ENCODE measurements at places on chromosomes 13 and 19. TPM values are rescaled to one million over a fixed set of nuclear protein-coding genes. Genes with fewer than 3 reads are reported as not detected.

Gene CEBPA
- 75.1 TPM for total RNA-seq

DNA sequence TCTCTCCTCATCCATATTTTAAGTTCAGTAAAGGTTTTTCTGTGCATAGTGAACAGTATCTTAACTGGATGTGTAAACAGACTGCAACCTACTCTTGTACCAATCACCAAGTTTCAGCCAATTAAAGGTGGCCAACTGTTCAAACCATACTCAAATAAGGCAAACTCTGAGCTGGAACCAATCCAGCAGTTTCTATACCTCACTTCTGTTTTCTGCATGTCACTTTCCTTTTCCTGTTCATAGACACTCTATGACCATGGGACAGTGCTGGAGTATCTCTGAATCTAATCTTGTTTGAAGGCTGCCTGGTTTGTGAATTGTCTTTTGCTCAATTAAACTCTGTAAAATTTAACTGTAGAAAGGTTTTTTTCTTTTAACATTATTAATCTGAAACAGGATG lies 470.3 kb upstream of the SLITRK6 start:
- no peak overlapping the region for H3K4me3 ChIP-seq
- DNase-seq = no peak
- no peaks in the 10 kb centered on the region for H3K27me3 ChIP-seq
- no peaks in the 10 kb centered on the region for H3K4me1 ChIP-seq
- H3K27ac ChIP-seq = no peak overlapping the region

- H3K27ac ChIP-seq = peak overlapping the region; percentile 80
- H3K4me3 ChIP-seq = peak overlapping the region; percentile 54
- DNase-seq = peak; percentile 64
- peaks cover 12% of the 10 kb centered on the region for H3K4me1 ChIP-seq
- H3K27me3 ChIP-seq = peaks cover 13% of the 10 kb centered on the region
- no peaks in the 10 kb centered on the region for H3K36me3 ChIP-seq
Observed at GRCh38 chr19:15463861-15464371, 428 bp downstream of the RASAL3 start.

- H3K27me3 ChIP-seq = peaks cover 41% of the 10 kb centered on the region
- no peak overlapping the region for H3K27ac ChIP-seq
- no peak overlapping the region for H3K4me3 ChIP-seq
Observed at GRCh38 chr13:112328936-112329335, 47.2 kb upstream of the SPACA7 start.

Gene SYDE1
- total RNA-seq = 20.8 TPM

GRCh38 chr13:111903143-111903542 lies 163.8 kb upstream of the SOX1 start:
- no peaks in the 10 kb centered on the region for H3K36me3 ChIP-seq
- H3K27ac ChIP-seq = no peak overlapping the region
- H3K4me3 ChIP-seq = no peak overlapping the region

DNA sequence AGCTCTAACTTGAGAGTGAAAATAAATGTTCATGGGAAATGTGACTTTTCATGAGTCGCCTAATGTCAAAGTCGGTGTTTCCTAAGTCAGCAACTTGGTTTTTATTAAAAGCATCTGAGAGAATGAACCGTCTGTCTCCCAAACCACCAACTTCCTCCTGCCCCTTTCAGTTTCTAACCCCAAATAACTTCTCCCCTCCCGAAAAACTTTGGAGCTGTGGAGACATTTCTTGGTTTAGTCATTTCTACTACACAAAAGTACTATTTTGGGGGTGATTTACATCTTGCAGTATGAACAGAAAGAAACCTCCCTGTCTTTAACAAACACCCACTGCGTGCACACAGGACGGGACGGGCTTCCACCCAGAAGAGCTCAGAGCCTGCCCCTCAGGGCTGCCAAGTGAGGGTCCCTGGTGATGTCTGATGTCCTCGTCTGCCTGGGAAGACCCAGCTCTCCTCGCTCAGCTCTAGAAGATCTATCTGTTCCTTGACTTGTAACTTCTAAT lies 65.0 kb downstream of the RASA3 start:
- no peak for DNase-seq
- H3K4me3 ChIP-seq = no peak overlapping the region
- peaks cover 4% of the 10 kb centered on the region for H3K36me3 ChIP-seq
- H3K4me1 ChIP-seq = peaks cover 67% of the 10 kb centered on the region

GRCh38 chr13:91647361-91647990 lies 249.1 kb downstream of the GPC5 start:
- H3K4me1 ChIP-seq = no peaks in the 10 kb centered on the region
- H3K36me3 ChIP-seq = no peaks in the 10 kb centered on the region
- no peak for DNase-seq
- no peaks in the 10 kb centered on the region for H3K27me3 ChIP-seq
- H3K27ac ChIP-seq = no peak overlapping the region

DNA sequence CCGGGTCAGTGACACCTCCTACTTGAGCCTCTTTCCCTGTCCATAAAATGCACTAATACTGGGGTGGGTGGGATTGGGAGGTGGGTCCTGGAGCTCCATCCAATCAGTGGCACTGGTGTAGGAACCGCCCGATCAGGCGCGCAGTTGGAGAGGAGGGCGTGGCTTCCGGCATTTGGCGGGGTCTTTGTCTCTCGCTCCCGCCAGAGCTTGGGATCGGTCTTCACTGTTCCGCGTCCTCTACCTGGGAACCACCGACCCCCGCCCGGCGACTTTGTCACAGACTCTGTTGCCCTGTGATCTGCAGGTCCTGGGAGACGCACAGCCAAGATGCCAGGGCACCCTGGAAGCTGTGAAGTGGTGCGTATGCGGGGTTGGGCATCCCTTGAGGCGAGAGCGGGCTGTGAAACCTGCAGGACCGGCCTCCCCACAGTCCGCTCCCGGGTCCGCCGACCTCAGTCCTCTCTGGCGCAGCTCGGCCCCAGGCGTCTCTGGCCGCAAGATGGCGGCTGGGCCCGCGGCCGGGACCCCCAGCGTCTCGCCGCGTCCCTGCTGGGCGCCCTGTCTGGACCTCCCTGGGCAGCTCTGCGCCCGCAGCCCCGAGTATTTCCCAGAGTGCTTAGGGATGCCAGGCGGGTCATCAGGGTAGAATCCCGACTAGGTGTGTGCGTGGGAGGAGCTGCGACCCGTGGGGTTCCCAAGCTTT lies 41.6 kb upstream of the ZNF730 start:
- no peak overlapping the region for H3K27ac ChIP-seq
- peak overlapping the region; percentile 58 for H3K4me3 ChIP-seq
- no peaks in the 10 kb centered on the region for H3K4me1 ChIP-seq
- peak; percentile 51 for DNase-seq

Gene TRAPPC2B
- total RNA-seq = 6.9 TPM

- no peaks in the 10 kb centered on the region for H3K4me1 ChIP-seq
- H3K4me3 ChIP-seq = no peak overlapping the region
- no peak for DNase-seq
- no peaks in the 10 kb centered on the region for H3K27me3 ChIP-seq
- H3K27ac ChIP-seq = no peak overlapping the region
Observed at GRCh38 chr13:89903115-89903514, 1444.4 kb upstream of the MIR17HG start.

- H3K4me1 ChIP-seq = peaks cover 97% of the 10 kb centered on the region
- no peaks in the 10 kb centered on the region for H3K36me3 ChIP-seq
- H3K27me3 ChIP-seq = no peaks in the 10 kb centered on the region
- H3K4me3 ChIP-seq = no peak overlapping the region
- H3K27ac ChIP-seq = peak overlapping the region; percentile 51
Observed at GRCh38 chr19:15297416-15298224, 34.7 kb downstream of the BRD4 start.

Gene DOHH
- 9.9 TPM for total RNA-seq
